ENCODE measurements at places on chromosomes 7 and 10.

- no peak for DNase-seq
Measured at GRCh38 chr7:122200888-122201287, 56.8 kb upstream of the AASS start.

DNA sequence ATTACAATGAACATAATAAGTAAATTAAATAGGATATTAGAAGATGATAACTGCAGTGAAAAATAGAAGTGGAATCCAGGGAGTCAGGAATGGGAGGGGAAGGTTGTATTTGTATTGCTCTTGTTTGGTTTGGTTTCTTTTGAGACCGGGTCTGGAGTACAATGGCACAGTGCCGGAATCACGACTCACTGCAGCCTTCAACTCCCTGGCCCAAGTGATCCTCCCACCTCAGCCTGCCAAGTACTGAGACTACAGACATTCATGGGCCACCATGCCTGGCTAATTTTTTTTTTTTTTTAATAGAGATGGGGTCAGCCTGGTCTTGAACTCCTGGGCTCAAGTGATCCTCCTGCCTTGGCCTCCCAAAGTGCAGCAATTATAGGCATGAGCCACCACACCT lies 59.9 kb upstream of the LRRC4 start:
- no peak for DNase-seq

- no peak for DNase-seq
Measured at GRCh38 chr7:40909346-40909980, 774.7 kb downstream of the SUGCT start.

DNA sequence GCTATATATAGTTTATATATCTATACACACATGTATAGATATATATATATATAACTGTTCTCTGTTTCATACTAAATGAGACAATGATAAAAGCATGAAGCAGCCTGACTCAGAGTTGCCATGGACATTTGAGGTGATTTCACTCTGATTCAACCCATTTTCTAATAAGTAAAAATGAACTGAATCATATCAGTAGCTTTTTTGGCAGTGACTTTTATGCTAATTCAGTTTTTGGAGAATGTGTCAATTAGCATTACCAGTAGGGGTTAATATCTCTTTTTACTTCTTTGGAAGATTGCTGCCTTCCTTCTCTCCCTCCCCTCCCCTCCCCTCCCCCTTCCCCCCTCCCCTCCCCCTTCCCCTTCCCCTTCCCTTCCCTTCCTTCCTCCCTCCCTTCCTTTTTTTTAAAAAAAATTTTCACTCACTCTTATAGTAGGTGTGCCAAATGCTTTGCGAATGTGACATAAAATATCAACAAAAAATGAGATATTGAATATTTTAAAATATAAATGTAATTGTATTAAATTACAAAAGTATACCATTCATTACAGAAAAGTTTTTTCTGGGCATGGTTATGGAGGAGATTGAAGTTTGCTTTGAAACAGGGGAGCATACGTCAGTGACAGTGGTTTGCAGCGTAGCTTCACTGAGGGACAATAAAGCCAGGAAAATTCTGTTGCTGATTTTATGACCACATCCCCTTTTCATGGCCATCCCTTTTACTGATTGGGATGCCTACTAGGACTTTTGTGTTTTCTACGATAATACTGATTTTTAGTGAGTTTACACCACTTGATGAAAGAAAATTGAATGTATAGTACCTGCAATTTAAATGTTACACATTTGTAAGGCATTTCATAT lies 64.0 kb upstream of the KLF6 start:
- DNase-seq, result no peak

DNA sequence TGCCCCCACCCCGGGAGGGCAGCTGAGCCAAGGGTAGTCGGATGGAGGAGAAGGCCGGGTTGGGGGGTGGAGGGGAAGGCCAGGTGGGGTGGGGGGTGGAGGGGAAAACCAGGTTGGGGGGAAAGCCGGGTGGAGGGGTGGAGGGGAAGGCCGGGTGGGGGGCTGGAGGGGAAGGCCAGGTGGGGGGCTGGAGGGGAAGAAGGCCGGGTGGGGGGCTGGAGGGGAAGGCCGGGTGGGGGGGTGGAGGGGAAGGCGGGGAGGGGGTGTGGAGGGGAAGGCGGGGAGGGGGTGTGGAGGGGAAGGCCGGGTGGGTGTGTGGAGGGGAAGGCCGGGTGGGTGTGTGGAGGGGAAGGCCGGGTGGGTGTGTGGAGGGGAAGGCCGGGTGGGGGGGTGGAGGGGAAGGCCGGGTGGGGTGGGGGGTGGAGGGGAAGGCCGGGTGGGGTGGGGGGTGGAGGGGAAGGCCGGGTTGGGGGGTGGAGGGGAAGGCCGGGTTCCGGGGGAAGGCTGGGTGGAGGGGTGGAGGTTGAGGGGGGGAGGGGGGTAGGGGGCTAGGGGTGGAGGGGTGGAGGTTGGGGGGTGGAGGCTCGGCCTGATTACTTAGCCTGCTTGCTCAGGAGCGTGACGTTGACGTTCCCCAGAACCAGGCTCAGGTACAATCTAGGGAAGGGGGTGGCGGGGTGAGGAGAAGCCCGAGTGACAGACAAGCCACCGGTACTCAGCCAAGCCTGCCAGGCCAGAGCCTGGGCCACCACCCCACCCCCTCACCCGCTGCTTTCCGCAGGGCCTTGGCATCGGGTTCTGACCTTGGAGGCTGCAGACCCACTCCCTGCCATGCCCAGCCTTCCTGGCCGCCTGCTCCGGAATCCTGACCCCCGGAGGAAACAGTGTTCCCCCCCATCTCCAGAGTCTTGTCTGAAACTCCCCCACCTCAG lies 5.6 kb downstream of the TMEM120A start:
- no peak for DNase-seq

GRCh38 chr10:7231509-7232414 lies 179.1 kb downstream of the SFMBT2 start:
- DNase-seq, result no peak

GRCh38 chr10:27741173-27742091 lies 4.2 kb downstream of the MKX start:
- no peak for DNase-seq

GRCh38 chr10:132335189-132336063 lies 3.4 kb downstream of the LRRC27 start:
- no peak for DNase-seq

GRCh38 chr7:121931149-121931902 lies 58.4 kb downstream of the PTPRZ1 start:
- DNase-seq, result no peak

Measured in HTR-8/SVneo (cell line).